ENCODE measurements at places on chromosomes 11 and 22.

DNA sequence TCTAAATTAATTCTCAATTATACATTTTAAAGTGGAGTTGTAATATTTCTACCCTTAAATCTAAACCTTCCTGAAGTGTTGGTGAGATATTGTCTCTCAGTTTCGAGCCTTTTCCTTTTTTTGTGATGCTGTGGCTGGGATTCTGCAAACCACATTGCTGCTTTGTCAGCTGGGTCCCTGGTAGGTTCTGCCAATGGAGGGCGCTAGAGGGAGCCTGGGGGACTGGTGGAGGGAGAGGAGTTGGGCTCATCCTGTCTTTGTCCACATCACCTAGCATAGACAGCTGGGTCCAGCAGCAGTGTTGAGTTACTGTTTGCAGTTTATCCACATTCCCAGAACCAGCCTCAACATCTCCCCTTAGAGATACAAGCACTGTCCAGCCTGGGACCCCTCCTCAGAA lies 41.0 kb downstream of the TRAF6 start:
- no peak for DNase-seq

GRCh38 chr22:47188261-47189055 lies 426.0 kb downstream of the TBC1D22A start:
- DNase-seq, result no peak

DNA sequence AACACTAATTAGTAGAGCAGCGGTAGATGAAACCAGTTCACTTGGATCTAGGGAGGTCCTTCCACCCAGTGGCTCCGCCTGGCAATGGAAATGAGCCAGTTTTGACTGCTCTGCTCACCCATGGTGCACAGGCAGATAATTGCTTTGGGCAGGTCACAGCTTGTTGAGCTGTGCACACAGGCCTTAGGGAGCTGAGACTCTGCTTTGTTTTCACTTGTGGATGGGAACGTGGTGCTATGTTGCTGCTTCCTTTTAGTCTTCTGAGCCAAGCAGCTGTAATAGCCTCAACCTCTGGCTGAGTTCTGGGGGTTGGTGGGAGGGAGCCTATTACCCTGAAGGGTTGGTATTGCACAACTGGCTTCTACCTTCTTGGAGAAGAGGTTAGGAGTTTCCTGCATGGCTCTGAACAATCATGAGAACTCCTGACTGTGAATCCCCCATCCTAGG lies 262.3 kb upstream of the MTNR1B start:
- DNase-seq, result no peak

DNA sequence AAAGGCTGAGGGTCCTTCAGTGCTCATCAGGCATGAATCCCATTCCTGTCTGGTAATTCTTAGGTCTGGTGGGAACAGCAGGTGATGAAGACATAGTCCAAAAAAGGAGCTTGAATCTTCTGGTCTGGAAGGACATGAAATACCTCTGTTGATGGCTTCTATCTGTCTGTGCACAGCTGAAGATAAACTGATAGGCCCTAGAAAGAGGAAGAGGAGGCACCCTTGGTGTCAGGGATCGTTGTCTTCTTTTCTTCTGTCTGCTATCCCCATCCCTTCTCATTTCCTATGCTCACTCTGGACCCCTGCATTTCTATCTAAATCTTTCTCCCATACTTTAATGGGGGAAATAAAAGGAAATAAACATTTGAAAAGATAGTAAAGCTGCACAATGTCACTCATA lies 9.4 kb downstream of the AGBL2 start:
- DNase-seq, result no peak

DNA sequence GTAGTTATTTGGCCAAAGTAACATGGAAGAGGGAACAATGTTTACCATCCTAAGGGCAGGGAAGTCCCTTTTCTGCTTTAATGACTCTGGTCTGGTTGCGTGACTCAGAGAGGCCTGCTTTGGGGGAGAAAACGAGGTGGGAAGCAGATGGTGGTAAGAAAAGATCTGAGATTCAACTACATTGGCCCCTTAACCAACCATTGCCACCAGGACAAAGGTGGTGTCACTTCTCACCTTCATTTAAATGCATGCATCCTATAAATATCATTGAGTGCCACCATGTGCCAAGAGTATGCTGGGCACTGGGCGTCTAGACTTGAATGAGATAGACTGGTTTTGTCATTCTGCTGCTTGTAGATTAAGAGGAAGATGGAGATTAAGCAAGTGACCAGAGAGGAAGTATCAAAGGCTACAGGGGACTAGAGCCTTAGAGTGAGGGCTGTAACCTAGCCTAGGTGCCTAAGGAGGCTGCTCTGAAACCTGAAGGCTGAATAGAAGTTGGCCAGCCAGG lies 3.6 kb upstream of the SORL1 start:
- no peak for DNase-seq

- DNase-seq, result peak; percentile 77
These were observed 48.5 kb upstream of the PPP2R1B start for GRCh38 chr11:111814557-111815320.

GRCh38 chr11:126636911-126637794 lies 281.7 kb downstream of the ST3GAL4 start:
- DNase-seq, result no peak

GRCh38 chr11:128499613-128500253 lies 87.6 kb downstream of the ETS1 start:
- no peak for DNase-seq

DNA sequence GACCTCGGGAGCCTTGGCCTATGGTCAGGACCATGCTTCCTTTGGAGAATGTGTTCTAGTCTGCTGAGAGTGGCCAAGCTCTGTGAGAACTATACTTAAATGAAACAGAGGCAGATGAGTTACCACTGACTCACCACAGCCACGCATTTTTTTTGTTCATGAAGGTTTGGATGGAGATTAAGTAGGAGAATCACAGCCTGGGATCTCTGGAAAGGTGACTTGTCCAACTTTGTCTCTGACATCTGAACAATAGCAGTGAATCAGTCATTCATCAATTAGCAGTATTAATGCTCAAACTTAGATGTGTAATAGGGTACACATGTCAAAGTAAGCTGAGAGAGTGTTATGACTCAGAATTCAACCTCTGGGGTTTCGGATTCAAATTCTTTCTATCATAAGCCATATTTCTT lies 100.7 kb upstream of the ANO3 start:
- DNase-seq, result peak; percentile 33

GRCh38 chr11:79121351-79121750 lies 319.5 kb downstream of the TENM4 start:
- no peak for DNase-seq

DNA sequence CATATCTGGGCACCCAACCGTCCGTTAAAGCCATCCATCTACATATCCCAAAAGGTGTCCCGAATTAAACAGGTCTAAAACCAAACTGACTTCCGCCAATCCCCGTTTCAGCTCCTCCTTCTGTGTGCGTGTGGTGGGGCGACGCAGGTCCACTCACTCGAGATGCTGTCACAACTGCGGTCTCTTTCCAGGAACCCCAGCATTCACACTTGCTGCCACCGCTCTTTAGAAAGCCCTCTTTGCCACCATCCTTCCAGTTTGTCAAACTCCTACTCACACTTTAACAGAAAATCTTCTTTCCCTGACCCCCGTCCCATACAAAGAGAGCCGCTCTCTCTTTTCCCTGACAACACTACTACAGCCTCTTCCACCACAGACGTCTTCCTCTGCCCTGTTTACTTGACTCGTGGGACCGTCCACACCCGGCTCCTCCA lies 467 bp downstream of the ESS2 start:
- DNase-seq, result peak; percentile 21

GRCh38 chr22:38080850-38081635 lies 2.9 kb downstream of the SLC16A8 start:
- DNase-seq, result no peak

DNA sequence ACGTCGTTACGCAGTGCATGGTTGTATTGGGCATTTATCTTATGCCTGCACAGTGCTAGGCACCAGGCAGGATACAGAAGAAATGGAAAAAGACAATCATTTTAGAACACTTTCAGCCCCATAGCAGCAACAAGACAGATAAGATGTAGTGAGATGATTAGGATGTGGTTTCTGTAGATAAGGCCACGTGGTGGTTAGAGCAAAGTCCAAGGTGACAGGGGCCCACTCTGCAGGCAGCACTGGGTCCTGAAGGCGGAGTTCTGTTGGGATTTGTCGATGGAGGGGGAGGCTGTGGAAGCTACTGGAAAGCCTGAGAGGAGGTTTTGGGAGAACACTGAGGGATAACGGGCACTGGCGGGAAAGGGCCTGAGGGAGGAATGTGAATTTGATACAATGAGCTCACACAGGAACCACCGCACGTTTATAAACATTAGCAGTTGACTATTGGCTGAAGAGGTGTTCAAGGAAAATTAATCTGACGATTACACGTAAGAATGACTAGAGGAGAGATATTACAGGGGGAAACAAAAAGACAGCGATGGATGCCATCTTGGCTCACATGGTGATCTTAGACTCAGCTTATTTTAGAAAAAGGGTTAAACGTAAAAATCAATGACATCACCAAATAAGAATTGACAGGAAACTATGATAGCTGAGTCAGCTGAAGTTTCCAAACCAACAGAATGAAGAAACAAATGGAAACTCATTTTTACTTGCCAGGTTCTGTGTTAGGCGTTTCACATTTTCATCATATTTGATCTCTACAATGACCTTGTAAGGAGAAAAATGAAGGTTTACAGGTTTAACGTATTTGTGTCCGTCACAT lies 551.0 kb downstream of the OPCML start:
- DNase-seq, result no peak

DNA sequence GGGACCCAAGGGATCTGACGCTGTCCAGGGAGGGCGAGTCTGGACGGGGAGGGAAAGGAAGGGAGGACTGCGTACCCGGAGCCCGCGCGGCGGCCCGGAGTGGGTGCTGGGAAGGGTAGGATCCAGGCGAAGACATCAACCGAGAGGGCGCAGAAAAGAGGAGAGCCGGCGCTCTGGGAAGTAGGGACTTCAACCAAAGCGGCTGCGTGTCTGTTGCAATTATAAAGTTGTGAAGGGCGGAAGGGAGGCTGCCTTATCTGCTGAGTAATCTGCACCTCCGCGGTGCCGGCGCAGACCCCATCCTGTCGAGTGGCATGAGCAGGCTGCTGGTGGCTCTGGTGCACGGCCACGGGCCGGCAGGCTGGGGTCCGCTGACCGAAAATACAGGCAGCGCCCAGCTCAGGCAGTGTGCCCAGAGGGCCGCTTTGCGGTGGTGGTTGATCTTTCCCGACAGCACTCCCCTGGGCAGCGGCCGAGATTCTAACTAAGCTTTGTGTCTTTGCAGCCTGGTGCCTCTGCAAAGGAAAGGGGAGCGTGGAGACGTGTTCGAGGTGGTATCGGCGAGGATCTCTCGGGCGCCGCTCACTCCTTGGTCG lies 978 bp downstream of the C11orf87 start:
- DNase-seq, result peak; percentile 11

DNA sequence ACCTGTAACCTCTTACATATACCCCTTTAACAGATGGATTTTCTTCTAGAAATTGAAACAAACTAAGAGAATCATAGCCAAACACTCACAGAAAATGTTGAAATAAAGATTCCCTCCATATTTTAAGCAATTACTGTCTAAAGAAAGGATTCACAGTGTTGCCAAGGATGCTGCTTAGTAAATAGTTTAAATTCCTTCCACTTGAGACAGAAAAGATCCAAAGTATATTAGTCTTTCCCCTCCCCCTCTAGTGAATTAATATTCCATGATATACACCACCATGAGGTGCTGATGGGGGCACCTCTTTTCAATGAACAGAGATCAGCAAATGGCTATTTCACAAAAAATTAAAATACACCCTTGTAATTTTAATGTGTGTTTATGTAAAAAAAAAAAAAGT lies 186.8 kb downstream of the SOX6 start:
- peak; percentile 1 for DNase-seq

DNA sequence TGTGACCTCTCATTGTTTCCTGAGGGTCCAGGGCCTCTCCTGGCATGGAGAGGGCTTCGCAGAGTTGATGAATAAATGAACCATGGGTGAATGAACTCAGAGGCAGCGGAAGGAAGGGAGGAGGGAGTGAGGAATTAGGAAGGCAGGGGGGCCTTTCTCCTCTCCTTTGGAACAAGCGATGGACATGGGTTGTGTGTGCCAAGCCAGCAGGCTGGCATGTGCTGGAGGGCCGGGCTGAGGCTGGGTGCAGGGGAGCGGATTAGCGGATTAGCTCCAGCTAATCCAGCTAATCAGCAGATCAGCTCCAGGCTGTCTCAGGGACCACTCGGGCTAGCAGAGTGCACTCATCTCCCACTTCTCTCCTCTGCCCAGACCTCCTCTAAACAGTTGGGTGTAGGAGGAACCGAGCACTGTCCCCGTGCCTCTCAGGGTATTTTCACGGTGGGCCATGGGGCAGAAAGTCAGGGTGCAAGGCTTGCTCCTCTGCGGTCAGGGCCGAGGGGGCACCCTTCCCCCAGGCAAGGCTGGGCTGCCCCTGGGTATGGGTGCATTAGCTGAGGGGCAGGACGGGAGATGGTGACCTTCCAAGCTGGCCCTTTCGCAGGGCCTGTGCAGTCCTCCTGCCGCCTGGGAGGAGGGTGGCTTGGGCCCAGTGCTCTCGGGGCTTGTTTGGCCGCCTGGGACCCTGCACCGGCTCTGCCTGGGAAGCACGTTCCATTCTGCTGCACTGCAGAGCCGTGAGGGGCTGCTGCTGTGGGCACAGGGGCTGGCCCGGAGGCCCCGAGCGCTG lies 120.3 kb upstream of the B3GAT1 start:
- DNase-seq, result no peak

- DNase-seq, result no peak
These were observed 9.9 kb downstream of the SYT9 start for GRCh38 chr11:7261578-7261977.

GRCh38 chr11:38867338-38867737 lies 2269.3 kb upstream of the RAG2 start:
- no peak for DNase-seq

GRCh38 chr11:36460220-36460619 lies 49.9 kb downstream of the TRAF6 start:
- DNase-seq, result no peak

DNA sequence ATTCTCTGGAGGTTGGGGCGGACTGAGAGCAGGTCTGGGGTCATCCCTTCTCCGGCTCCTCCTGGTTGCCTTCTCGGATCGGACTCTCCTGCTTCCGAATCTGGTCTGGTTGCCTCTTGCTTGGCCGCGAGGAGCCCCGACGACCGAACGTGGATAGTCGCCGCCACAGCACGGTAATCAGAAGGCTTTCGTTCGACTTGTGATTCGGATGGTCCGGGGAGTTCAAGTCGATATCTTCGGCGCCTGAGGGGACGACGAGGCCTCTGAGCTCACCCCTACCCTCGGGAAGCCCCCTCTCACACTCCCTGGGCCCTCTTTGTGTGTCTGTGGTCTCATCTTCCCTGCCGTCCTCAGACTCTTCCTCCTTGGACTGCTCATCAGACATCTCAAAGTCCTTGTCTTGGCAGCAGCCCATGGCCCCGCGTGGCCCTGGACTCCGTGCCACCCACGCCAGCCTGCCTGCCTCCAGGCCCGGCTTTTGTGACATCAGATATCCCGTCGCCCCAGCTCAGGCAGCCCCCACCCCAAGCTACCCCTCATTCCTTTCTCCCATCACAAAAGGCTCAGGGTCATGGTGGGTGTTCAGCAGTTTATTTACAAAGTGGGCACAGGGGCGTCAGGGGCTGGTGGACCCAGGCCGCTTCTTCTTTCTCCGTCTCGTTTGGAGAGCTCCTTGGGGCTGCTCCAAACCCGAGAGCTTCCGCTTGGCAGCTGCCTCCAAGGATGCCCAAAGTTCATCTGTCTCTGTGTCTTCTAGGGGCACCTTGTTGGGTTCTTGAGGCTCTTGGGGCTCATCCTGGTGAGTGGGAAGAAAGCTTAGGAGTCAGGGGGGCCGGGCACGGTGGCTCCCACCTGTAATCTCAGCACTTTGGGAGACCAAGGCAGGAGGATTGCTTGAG lies at the start of gene TEX54:
TEX54 (minus strand) TSS at position 506 of the 899 bp plus-strand sequence.
- peak; percentile 28 for DNase-seq

Measured in fibroblast of gingiva (primary cell).